ENCODE measurements at places on chromosomes 1 and 21. TPM values are rescaled to one million over a fixed set of nuclear protein-coding genes. Genes with fewer than 3 reads are reported as not detected.

The RIIAD1 gene
- polyA plus RNA-seq, result not detected

The LCE1C gene
- polyA plus RNA-seq, result not detected

The AUNIP gene
- 4.6 TPM for polyA plus RNA-seq

The CCT3 gene
- 410 TPM for polyA plus RNA-seq

The NIPAL3 gene
- polyA plus RNA-seq, result 24.3 TPM

The C1orf232 gene
- not detected for polyA plus RNA-seq

The KCND3 gene
- 1.7 TPM for polyA plus RNA-seq

The ANGPTL1 gene
- 4.7 TPM for polyA plus RNA-seq

The TTC24 gene
- polyA plus RNA-seq, result 0.99 TPM

The CDK11A gene
- 25.8 TPM for polyA plus RNA-seq

The MXRA8 gene
- 157 TPM for polyA plus RNA-seq

The NPHS2 gene
- polyA plus RNA-seq, result 527 TPM

The TM2D1 gene
- 73.6 TPM for polyA plus RNA-seq
